Brain microvascular endothelial cell (primary cell): ENCODE measurements at places on chromosomes 5 and 9.

GRCh38 chr9:1536522-1537170 is 478.5 kb upstream of the SMARCA2 start:
- no peak for DNase-seq

GRCh38 chr5:169142264-169142970 is 158.5 kb downstream of the SLIT3 start:
- no peak for DNase-seq

DNA sequence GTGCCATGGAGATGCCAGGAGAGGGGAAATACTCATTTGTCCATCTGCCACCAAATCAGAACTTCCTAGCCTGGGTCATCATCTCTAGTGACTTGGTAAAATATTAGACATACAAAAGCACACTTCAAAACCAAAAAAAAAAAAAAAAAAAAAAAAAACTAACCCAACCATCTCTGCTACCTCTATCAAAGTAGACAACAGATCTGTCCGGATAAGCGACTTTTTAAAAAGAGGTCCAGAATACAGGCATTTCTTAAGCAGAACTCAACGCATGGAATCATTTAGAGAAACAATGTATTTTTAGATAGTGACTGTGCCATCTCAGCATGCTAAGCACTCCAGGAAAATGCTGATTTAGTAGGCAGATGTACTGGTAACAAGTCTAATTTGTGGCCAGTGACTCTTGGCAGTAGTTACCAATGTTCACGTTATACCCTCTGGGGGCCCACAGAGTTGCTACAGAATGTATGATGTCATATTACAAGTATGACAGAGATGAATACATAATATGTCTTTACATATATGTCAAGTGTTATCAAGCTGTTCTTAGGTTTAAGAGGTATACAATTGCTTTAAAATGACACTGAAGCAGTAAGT is 107.8 kb downstream of the SMIM23 start:
- DNase-seq = peak; percentile 52

DNA sequence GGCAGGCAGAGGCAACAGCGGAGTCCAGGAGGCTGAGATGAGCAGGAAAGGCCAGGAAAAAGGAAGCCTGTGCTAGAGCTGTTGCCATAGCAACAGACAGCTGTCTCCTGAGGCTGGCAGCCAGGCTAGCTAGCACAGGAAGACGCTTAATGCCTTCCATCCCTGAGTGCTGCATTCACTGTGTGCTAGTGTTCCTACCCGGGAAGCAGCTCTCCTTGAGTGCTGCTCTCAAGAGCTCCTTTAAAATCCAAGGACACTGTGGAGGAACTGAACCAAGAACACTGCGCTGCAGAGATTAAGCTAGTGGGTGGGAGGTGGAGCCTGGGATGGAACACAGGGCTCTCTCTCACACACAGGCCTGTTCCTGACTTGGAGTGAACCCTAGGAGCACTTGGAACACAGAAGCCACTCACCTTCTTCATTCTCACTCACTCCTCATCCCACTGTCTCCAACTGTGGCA is 53.5 kb upstream of the IL7R start:
- peak; percentile 51 for DNase-seq

- no peak for DNase-seq
Measured at GRCh38 chr9:2231101-2231500, 216.0 kb downstream of the SMARCA2 start.

GRCh38 chr5:76714751-76715485 is 1.0 kb upstream of the F2R start:
- DNase-seq = no peak

DNA sequence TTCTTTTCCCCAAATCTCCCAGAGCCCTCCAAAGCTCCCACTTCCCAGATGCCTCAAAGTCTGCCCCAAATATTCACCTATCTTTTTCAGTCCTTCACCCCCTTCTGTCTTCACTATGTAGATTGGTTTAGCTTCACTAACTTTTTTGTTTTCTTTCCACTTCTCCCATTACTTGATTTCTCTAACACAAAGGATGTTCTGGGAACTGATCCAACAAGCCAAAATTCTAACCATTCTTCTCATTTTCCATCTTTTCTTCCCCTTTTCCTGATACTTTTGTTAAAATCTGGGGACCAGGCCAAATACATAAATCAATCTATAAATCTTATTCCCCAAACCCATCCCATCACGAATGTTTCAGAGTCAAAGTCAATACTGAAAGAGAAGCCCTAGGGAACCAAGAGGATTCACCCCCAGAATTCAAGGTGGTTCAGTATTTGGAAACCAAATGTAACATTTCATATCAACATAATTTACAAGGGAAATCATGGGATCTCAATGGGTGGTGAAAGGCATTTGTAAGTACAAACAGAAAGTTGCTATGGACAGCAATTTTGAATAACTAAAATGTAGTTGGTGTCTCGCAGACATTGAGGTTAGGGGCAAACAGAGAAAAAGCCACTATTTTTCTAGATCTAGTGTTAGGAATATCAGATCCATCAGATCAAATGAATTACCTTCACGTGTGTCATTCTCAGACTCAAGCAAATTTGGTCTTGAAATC is 35.3 kb downstream of the APTX start:
- DNase-seq = no peak

- no peak for DNase-seq
Measured at GRCh38 chr9:60545878-60546385, 368.3 kb upstream of the SPATA31A5 start.

DNA sequence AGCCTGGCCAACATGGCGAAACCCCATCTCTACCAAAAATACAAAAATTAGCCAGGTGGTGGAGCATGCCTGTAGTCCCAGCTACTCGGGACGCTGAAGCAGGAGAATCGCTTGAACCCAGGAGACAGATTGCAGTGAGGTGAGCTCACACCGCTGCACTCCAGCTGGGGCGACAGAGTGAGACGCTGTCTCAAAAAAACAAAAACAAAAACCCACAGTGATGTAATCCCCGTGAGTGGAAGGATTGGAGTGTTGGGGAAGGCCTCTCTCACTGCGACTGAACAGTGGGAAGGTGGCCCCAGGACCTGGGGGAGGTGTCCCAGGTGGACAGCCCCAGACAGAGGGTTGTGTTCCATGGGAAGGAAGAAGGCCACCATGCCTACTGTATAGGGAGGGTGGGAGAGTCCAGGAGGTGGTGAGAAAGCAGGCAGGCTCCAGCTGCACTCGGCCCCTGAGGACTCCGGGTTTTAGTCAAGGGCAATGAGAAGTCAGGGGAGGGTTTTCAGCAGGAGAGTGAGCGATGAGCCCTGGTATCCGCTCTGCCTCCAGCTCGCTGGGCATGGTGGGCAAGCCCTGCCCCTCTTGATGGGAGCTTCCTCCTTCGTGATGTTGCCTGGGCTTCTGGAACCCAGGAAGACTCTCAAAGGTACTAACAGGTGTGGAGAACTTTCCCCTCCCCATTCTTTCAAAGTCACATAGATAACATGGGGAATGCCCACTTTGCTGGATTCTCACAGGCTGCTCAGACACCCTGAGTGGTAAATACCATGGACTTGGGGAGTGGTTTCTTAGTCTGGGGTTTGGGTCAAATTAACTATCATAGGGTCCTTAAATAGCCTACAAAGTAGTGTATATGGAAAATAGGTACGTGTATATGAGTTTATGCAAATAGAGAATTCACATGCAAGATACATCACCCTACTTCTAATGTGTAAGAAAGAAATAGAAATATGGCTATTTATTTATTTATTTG is 74.7 kb downstream of the PPARGC1B start:
- no peak for DNase-seq

DNA sequence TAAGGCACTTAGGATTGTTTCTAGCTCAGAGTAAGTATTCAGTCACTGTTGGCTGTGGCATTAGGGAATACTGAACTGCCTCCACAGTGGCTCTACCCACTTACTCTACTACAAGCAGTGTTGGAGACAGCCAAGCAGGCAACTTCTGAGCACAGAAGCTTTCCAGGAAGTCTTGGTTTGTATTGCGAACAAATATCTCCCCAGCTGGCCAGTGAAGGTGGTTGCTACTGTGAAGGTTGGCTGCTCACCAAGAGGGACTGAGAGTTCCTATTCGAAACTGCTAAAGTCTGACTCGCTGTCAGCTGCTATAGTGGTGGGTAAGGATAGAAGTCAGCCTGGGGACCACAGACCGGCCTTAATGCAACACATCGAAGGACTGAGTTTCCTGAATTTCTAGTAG is 319.1 kb downstream of the KIF4B start:
- DNase-seq = no peak

- DNase-seq = no peak
Measured at GRCh38 chr9:36137392-36138004, 965 bp downstream of the GLIPR2 start.
